ENCODE measurements at places on chromosomes 3 and 15.
A peak's percentile ranks its signal among the peaks of the same experiment; 100 is the strongest.

DNA sequence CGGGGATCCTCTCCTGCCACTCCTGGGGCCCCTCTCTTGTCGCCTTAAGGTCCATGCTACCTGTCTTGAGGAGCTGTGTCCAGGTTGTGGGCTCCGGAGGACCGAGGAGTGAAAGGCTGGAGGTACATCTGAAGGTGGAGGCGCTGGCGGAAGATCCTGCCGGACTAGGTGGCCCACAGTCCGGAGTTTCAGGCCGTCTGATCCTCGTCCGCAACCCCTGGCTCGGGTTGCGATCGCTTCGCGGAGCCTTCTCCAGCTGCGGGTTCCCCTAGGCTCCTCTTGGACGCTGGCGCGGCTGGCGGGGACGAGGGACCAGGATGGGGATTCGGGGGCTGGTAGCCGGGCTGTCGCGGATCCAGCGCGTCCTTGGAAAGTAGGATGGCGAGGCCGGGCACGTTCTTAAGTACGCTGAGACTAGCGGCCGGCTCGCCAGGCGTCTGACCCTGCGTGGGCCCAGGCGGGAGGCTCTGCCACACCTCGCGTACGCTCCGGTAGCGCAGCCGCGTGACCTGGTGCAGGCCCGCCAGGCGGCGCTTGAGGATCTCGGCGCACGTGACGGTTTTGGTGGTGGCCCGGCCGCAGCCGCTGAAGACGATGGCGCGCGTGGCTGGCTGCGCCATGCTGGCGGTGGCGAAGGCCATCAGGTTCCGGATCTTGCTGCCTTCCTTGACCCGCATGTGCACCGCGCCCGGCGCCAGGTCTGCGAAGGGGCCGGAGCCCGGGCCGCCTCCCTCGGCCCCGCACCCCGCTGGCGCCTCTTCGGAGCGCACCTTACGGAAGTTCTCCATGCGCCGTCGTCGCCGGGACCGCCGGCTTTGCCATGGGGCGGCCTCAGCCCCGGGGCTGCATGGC, 550 bp downstream of the RPP25 start:
- peak; percentile 35 for DNase-seq

DNA sequence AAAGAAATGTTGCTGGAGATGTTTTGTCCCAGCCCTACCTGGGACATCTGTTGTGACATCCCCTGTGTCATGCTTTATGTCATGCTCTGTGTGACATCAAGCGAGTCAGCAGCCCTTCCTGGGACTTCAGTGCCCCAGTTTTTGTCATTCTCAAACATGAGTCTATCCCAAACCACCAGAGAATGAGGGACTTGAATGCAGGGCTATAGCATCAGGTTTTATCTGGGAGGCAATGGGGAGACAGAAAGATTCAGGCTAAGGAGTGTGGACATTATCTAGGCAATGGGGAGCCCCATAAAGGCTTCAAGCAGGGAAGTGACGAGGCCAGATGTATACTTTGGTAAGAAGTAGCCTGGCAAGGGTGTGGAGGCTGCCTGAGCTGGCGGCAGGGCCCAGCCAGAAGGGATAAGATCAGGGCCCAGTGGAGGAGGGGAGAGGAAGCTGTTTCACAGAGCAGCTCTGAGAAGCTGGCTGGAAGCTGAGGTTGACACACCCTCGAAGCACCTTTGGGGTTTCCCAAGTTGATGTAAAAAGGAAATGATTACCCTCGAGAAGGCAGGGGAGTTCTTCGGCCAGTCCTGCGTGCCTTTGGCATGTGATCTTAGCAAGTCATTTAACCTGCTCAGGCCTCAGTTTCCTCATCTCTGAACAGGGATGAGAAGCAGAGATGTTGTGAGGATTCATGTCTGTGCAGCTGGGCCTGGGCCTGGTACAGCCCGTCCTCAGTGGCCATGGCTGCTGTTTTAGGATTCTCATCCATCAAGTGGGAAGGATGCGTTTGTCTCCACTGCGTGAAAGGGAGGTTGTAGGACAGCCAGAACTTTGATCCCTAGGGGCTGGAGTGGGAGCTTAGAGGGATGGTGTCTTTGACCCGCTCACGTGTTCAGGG, 34.3 kb downstream of the IRAK2 start:
- peak; percentile 59 for DNase-seq

DNA sequence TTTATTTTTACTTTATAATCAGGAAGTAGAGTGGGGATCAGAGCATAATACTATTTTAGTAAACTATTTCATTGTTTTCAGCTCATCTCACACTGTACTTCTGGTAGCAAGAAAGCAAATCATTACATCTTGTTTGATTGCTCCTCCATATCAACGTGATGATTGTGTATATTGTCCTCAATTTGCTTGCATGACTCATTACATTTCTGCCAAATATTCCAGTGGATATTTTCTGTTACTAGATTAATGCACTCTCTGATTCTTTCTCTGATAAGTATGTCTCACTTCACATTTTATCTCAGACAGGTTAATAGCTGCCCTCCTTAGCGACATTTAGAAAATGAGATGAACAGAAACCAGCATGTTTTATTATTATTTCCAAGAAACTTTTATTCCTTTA, 1145.3 kb downstream of the OTOL1 start:
- DNase-seq, result peak; percentile 17

DNA sequence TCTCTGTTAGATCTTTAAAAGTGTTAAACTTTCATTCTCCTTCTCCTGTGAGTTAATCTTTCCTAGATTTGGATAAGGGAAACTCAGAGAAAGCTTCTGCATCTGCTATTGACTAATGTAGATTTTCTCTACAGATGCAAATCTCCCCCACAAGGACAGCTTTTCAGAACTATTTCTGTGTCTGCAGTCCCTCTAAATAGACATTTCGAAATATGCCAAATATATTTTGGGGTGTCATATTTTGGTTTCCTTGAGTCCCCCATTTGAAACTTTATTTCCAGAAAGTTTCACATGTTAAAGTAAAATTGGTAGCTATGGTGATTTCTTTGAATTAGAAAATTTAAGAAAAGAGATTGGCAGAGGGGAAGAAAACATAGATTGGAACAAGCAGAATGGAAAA, 852.3 kb upstream of the ALCAM start:
- DNase-seq, result no peak

DNA sequence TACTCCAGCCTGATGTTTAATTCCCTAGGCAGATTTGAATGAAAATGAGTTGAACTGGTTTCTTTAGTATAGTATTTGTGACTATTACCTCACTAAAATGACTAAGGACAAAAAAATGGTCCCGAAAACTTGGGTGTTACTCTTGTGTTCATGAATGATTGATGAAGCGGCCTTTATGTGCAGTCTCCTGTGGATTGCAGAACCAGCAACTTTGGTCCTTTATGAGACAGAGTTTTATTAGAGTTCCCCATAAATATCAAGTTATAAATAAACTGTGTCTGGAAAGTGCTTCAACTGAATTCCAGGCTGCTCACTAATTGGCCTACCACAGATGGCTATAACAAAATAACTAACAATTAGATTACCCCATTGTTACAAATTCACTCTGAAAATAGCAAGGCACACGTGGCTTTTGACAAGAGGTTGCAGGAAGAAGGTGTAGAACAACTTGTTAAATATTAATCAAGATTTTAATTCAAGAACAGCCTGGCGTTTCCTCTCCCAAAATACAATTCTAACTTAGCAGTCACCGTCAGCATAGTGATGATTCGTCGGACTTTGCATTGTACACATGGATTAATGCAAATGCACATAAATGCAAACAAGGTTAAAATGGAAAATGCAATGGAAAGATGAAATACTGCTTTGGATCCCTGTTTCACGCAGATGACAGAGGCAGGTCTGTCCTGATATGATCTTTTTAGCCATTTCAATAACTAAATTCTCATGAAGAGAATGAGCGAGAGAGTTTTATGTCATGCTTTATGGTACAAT, 567.3 kb upstream of the ZNF717 start:
- DNase-seq, result no peak

- no peak for DNase-seq
These were observed 3.4 kb downstream of the SLC25A26 start for GRCh38 chr3:66224220-66224619.

- no peak for DNase-seq
These were observed 29.1 kb upstream of the SRP14 start for GRCh38 chr15:40067921-40068624.

DNA sequence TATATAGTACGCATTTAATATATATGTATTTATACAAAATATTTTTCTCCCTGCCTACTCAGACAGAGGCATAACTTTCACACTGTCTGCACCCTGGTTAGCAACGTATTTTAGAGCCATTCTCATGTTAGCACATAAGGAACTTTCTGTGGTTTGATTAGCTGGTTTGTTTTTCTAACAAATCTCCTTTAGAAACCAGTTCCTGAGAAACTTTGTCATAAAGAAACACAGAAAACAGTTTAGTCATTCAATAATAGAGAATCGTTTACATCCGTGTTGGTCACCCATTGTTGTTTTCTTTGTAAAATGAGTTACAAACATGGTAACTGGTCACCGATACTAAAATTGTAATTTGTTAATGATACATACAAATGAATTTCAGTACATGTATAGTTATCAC, 5.9 kb upstream of the NGRN start:
- DNase-seq, result no peak

GRCh38 chr3:197305854-197306253, 7.4 kb upstream of the DLG1 start:
- DNase-seq, result peak; percentile 84

GRCh38 chr3:46979958-46980497, 562 bp downstream of the NBEAL2 start:
- DNase-seq, result peak; percentile 19

- DNase-seq, result no peak
These were observed 6.4 kb downstream of the MAP6D1 start for GRCh38 chr3:183818706-183819624.

DNA sequence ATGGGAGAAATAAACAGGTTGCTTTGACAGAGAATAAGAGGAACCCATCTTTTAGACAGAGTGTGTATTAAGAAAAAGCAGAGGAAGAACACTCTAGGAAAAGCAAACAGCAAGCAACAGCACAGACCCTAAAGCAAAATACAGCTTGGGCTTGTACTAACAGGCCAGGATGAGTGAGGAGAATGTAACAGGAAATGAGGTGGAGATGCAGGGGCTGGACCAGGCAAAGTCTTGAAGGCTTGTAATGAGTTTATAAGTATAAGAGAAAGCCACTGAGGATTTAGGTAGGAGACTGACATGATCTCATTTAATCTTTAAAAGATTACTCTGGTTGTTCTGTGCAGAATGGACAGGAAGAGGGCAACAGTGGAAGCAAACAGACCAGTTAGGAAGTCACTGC, 4.9 kb downstream of the UBR1 start:
- DNase-seq, result no peak

- peak; percentile 55 for DNase-seq
These were observed 100.0 kb downstream of the ALCAM start for GRCh38 chr3:105466495-105467404.

GRCh38 chr3:57977818-57978235, 30.4 kb upstream of the FLNB start:
- DNase-seq, result no peak

DNA sequence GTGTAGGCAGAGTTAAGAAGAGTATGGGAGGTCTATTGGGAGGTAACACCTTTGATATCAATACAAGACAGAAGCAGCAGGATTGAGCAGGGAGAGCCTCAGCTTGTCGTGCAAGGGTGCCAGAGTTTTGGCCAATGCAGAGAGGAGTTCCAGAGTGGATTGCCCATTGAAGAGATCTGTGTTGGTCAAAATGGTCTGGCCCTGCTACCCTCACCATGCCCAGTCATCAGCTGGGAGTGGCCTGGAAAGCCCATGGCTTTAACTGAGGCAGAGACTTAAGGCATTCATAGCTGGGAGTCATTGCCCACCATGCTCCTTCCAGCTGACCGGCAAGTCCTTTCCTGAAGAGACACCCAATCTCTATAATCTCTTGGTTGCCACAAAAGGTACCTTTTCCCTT, 271.3 kb downstream of the ABHD5 start:
- DNase-seq, result no peak

- no peak for DNase-seq
These were observed 79.5 kb downstream of the PCCB start for GRCh38 chr3:136329593-136329992.

DNA sequence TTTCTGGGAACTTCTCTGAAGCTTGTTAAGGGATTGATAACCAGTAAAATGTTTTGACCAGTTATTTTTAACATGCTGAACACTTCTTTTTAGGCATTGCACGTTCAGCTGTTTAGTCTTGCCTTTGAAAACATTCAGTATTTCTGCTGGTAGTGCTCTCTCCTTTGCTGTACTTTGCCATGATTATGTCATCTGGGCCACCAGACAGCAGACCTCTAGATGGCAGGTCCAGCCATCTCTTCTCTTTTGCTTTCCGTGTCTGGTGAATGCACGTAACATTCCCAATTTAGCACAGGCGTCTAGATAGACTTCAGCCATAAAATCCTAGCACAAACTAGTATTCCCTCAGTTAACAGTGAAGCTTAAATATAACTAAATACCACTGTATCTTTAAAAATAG, 57.8 kb downstream of the RAB7A start:
- no peak for DNase-seq

- peak; percentile 55 for DNase-seq
These were observed 74.3 kb upstream of the SCN5A start for GRCh38 chr3:38723569-38724391.

DNA sequence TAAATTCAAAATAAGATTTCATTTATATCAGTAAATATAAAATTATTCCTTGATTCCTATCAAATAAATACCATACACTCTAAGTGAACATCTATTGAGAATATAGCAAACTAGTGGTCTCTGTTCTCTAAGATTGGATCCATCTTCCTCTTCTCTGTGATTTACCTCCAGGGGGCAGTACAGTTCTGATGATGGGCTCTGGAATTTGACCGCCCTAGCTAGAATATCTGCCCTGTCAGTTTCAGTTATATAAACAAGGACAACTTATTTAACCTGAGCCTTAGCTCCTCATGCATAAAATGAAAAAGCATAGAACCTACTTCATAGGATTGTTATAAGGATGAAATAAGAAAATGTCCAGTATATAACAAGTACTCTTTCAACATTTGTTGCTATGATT, 171.1 kb upstream of the CCDC54 start:
- DNase-seq, result peak; percentile 73

DNA sequence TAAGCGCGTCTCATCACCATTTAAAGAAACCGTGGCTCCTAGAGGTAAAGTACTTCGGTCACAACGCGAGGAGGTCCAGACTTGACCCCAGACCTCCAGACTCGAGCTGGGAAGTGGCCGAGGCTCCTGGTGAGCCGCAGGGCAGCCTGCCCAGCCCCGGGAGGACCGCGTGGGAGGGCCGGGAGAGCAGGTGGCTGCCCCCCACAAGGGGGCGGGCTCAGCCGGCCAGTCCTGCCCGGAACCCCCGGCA, at the start of gene SLC27A2:
SLC27A2 (plus strand) TSS at position 228 of the 250 bp plus-strand sequence. CDS start 232 bp downstream, outside the sequence.
- DNase-seq, result peak; percentile 15

DNA sequence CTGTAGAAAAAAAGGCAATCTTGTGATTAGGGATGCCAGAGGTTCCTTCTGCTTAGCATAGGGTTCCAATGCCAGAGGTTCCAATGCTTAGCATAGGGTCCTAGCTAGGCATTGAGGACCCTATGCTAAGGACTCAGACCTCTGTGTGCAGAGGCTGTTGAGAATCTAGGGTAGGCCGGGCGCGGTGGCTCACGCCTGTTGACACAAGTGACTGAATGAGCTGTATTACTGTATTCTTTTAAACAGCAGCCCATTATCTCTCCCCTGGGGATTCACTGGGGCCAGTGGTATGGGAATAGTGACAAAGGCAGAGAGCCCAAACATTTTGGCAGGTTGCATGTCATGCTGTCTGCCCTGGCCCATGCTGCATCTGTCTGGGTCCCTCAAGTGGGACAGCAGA, 16.2 kb downstream of the PAK6 start:
- DNase-seq, result no peak

Data from EH (cell line).